ENCODE measurements at places on chromosomes 5 and 9.

DNA sequence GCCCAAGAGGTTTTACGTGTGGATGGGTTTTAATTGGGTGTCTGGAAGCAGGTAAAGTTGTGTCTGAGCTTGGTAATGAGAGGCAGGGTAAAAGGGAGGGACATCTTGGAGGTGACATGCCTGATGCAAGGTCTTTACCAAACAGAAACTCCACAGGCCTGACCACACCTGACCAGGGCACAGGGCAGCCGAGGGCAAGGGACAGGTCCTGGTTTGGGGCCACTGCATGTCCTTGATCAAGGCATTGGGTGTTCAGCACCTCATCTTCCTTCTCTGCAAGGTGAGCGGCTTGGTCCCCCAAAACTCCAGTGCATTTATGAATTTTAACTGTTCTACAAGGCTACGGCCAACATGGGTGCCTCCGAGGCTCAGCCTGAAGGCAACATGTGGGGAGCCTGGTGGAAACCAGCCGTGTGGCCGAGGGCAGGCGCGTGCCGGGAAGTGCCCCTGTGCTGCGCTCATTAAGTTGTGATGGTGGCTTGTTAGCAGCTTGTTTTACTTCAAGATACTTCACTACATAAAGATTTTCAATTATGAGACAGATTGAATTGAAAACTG, 30.7 kb upstream of the LPCAT1 start:
- DNase-seq, result no peak

- no peak for DNase-seq
These were observed 328.1 kb downstream of the MAN2A1 start for GRCh38 chr5:110017854-110018253.

GRCh38 chr5:111787006-111787405, 30.0 kb upstream of the NREP start:
- no peak for DNase-seq

DNA sequence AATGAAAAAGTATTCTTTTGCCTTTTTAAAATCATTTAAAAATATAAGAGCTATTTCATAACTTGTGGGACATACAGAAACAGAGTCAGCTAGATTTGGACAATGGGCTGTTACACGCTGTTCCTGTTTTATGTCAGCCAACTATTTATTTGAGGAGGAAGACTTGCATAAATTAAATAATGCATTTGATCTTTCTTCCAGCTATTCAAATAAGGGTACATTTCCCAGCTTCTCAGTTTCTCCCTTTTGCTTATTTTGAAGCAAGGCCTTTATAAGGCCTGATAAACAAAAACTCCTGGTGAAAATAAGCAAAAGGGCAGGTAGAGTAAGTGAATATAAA, 6.5 kb downstream of the STOM start:
- DNase-seq, result no peak

GRCh38 chr5:10870791-10871190, 109.8 kb upstream of the DAP start:
- DNase-seq, result no peak
